ENCODE measurements at places on chromosomes 2 and 18.

- DNase-seq: no peak
Observed at GRCh38 chr18:709771-710170, 2.7 kb downstream of the ENOSF1 start.

- DNase-seq: no peak
Observed at GRCh38 chr18:7358989-7359726, 128.3 kb downstream of the LRRC30 start.

- DNase-seq: no peak
Observed at GRCh38 chr2:29224693-29225551, 109.7 kb downstream of the CLIP4 start.

GRCh38 chr18:55047546-55047945 lies 88.3 kb upstream of the CCDC68 start:
- no peak for DNase-seq

DNA sequence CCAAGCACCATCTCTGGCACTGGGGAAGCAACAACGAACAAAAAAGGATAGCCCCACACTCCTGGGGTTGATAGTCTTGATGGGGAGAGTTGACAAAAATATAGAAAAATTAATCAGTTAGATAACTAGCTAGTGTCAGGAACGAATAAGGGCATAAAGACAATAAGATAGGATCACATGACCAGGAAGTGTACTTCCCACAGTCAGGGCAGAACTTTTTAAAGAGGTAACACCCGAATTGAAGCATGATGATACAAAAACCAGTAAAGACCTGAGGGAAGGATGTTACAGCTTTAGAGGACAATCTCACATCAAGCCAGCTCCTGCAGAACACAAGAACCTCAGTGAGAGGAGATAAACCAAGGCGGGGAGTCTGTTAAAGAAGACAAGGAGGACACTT lies 295.4 kb upstream of the CRIM1 start:
- no peak for DNase-seq

DNA sequence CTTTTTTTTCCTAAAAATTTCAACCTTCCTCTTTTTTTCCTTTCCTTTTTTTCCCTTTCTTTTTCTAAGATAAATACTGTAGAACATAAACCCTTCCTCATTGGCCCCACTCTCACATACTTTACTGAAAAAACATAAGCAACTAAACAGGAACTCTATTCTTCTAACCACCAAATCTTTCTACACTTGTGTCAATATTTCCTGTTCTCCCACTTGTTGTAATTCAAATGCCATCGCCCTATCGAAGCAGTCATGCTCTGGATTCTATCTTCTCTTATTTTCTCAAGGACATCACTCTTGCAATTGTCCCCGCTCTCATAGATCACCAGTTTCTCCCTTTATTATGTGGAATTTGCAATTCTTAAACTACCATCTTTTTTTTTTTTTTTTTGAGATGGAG lies 20.2 kb upstream of the SSB start:
- no peak for DNase-seq

GRCh38 chr2:140627136-140627535 lies 1503.7 kb downstream of the LRP1B start:
- DNase-seq: no peak

DNA sequence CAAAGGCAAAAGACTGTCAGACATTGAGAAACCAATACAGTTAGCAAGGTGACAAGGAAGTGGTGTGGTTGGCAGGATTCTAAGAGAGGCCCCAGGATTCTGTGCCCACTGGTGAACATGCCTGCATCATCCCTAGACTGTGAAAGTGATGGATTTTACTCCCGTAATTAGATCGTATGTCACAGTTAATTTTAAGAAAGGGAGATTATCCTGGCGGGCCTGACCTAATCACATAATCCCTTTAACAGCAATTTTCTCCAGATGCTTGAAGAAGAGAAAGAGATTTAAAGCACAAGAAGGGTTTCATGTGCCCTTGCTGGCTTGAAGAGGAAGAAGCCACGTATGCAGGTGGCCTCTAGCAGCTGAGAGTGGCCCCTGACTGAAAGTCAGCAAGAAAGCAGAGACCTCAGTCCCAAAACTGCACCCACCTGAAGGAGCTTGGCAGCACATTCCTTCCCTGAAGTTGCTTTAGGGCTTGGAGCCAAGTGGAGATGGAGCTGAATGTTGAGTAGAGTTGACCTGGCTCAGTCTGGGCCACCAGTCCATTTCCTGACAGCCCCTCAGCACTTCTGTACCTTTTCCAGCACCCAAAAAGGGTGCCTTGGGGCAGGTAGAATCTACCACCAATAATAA lies 49.1 kb downstream of the GTF3C3 start:
- DNase-seq: no peak

GRCh38 chr2:6866275-6866671 lies 566 bp upstream of the CMPK2 start:
- DNase-seq: peak; percentile 37

GRCh38 chr2:1501991-1502390 lies 88.7 kb downstream of the TPO start:
- no peak for DNase-seq

DNA sequence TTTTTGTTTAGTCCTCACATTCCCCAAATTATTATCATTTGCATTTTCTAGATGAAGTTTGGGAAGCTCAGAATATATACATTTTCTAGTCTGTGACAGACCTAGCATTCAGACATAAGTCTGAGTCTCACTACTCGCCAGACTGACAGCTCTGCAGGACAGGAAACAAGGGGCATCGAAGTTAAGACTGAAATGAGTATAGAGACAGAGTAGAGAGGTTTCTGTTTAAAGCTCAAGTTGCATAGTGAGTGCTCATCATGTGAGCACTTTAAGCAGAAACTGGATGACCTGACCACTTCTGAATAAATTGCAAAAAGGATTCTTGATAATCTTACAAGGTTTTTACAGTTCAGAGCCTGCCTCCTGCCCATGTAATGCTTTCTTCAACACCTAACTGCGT lies 1.1 kb downstream of the HADHB start:
- no peak for DNase-seq

- no peak for DNase-seq
Observed at GRCh38 chr2:102481931-102482330, 8.9 kb downstream of the SLC9A4 start.

DNA sequence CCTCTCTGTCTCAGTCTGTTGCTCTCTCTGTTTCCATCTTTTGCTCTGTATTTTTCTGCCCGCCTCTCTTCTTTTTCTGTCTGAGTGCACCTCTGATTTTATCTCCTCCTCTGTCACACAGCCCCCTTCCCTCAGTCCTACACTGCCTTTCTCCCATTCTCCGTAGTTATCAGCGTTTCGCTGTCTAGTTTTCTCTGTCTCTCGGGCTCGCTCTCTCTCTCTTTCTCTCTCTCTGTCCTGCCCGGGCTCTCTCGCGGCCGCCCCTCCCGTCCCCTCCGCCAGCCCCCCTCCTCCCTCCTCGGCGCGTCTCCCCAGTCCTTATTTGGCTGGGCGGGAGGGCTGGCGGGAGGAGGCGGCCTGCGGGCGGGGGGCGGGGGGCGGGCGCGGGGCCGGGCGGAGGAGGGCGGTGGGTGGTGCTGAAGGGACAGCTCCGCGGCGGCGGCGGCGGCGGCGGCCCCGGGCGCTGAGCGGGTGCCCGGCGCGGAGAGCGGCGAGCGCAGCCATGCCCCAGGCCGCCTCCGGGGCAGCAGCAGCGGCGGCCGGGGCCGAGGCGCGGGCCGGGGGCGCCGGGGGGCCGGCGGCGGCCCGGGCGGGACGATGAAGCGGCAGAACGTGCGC lies at the start of gene KCNK3:
KCNK3 (plus strand) TSS at position 444 of the 618 bp plus-strand sequence; CDS start at position 598, 154 bp downstream.
- DNase-seq: peak; percentile 58

- DNase-seq: no peak
Observed at GRCh38 chr2:143321994-143322393, 192.8 kb downstream of the ARHGAP15 start.

GRCh38 chr2:159647667-159648066 lies 31.3 kb upstream of the BAZ2B start:
- no peak for DNase-seq
